ENCODE measurements at places on chromosomes 1 and 21.

- no peak for DNase-seq
These were observed 41.5 kb downstream of the LYST start for GRCh38 chr1:235825229-235825628.

- DNase-seq, result no peak
These were observed 65.2 kb downstream of the TMCO4 start for GRCh38 chr1:19734472-19734999.

DNA sequence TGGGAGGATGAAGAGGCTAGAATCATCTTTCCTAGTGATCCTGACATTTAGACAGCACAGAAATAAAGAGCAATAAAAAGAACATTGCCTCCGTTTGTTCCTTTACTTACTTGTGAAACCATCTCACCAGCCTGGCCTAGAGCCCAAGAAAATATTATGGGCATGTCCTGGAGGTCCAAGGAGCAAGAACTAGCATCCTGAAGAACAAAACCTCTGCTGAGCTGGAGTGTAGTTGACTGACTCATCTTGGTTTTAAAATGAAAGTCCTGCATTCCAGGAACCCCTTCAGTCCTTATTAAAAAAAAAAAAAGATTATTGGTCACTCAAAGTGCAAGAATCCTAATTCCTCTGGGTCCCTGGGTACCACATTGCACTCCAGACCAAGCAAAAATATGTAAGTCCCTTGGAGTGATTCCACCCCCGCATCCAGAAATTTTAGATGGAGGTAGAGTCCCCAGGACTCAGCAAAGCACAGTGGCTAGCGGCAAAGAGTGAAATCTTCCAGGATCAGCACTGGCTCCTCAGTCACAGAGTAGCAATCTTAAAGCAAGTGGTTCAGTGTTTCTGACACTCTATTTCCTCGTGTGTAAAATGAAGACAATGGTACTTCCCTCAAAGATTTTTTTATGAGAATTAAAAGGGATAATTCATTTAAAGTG lies 7.0 kb downstream of the SMCP start:
- DNase-seq, result no peak

GRCh38 chr21:23384679-23385078 lies 2222.6 kb downstream of the MRPL39 start:
- DNase-seq, result no peak

- DNase-seq, result no peak
These were observed 85.1 kb downstream of the BCAR3 start for GRCh38 chr1:93596329-93597089.

- no peak for DNase-seq
These were observed 12.0 kb downstream of the PGLYRP4 start for GRCh38 chr1:153336650-153337049.

- DNase-seq, result no peak
These were observed 1.6 kb downstream of the CLIC6 start for GRCh38 chr21:34670220-34670961.

GRCh38 chr1:21541835-21542234 lies 32.6 kb downstream of the ALPL start:
- DNase-seq, result no peak

- DNase-seq, result no peak
These were observed 126.2 kb downstream of the GIPC2 start for GRCh38 chr1:78171736-78172590.

DNA sequence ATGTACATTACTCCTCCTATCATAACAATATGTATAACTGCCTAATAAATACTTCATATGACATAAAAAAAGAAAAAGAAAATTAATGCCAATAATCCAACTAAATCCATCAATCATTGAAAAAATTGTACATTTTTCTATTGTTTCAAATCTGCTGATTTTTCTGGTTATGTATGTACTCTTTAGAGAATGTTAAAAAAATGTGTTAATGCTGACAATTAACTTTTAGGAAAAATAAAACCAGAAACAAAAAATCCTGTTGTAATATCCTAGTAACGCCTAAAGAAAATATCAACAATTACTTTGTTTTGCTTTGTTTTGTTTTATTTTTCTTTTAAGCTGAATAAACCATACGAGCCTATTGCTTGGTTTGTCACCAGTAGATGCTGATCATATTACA lies 213.9 kb upstream of the USP25 start:
- DNase-seq, result no peak

GRCh38 chr1:12316331-12316730 lies 86.5 kb downstream of the VPS13D start:
- no peak for DNase-seq

GRCh38 chr1:98794196-98794886 lies 132.8 kb downstream of the SNX7 start:
- peak; percentile 41 for DNase-seq

DNA sequence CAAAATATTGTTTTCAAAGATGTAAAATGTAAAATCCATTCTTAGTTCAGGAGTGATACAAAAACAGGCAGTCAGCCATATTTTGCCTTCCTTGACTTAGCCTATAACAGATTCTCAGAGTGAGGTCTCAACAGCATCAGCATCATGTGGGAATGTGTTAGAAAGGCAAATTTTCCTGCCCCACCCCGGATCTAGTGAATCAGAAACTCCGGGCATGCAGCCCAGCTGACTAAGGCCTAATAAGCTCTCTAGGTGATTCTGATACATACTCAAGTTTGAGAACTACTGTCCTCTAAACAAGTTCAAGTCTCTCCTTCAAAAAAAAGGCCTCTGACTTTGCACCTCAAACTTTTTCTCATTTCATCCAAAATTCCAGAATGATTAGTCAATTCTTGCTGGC lies 46.9 kb upstream of the PRRC2C start:
- DNase-seq, result no peak

DNA sequence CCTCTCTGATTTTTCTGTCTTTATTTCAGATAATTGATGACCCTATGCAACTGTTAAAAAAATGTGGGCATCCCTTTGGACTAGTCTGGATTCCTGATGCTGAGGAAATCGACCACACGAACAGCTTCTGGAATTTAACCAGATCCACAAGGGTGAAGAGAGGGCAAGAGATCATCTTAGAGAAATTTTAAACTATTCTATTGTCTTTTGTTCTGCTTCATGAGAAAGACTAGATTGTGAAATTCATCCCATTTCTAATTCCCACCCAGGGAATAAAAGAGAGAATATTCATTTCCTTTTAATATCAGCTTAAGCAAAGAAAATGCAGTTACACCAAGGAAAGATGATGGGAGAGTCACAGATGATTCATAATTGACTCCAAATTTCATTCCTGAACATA lies 71.8 kb downstream of the DUSP10 start:
- DNase-seq, result no peak

DNA sequence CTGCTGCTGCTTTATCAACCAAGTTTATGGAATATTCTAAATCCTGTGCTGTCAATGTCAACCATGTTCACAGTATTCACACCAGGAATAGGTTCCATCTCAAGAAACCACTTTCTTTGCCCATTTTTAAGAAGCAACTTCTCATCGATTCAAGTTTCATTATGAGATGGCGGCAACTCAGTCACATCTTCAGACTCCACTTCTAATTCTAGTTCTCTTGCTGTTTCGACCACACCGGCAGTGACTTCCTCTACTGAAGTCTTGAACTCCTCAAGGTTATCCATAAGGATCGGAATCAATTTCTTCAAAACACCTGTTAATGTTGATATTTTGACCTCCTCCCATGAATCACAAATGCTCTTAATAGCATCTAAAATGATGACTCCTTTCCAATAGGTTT lies 39.7 kb upstream of the IFNLR1 start:
- DNase-seq, result no peak

DNA sequence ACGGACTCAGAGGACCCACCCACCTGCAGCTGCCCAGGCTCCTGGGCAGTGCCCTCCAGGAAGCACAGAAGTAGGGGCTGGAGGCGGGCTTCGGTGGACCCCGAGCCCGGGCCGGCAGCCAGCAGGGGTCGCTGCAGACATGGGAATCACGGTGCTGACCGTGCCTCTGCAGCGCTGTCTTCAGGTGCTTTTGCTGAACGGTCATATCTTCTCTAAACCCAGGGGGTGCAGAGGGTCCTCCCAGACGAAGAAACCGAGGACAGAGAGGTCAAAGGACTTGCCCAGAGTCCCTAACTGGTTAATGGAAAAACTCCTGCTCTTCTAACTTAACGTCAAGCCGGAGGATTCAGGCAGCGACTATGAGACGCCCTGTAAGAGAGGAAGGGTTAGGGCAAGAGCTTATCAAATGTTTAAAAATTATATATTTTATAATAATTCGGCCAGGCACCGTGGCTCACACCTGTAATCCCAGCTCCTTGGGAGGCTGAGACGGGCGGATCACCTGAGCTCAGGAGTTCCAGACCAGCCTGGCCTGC lies 21.5 kb upstream of the LEFTY2 start:
- no peak for DNase-seq

GRCh38 chr1:163046071-163046470 lies 23.1 kb upstream of the RGS4 start:
- DNase-seq, result no peak

GRCh38 chr1:5640845-5641244 lies 351.4 kb downstream of the NPHP4 start:
- no peak for DNase-seq

DNA sequence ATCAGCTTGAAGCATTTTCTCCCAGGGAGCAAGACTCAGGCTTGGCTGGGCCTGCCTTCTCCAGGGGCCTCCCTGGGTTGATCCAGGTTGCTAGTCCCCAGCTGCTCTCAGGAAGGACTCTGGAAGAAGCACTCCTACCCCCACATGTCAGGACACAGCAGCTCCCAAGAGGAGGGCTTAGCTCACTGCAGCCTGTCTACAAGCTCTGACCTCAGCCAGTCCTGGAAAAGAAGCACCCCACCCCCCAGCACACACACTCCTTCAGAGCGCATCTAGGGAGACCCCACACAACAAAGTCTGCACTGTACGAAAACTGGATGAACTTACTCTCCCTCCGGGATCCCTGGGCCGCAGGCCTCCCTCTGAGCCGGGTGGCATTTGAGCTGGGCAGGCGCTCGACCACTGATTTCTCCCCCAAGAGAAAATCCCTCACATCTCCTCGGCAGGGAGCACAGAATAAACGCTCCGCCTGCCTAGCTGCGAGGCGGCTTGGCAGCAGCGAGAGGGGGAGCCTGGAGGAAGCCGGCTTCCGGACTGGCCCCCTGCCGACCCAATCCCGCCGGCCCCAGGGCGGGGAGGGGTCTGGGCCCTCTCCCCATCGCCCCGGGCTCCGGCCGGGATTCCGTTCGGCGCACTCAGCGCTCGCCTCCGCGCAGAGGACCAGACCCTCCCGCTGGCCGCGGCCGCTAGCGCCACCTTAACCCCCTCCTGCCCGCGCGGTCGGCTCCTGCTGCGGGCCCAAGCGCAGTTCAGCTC lies at the start of gene KCNA2:
Gene KCNA2, minus strand, starts transcription at position 458 of the 756 bp plus-strand sequence. CDS start 1,576 bp downstream, outside the sequence.
- no peak for DNase-seq

DNA sequence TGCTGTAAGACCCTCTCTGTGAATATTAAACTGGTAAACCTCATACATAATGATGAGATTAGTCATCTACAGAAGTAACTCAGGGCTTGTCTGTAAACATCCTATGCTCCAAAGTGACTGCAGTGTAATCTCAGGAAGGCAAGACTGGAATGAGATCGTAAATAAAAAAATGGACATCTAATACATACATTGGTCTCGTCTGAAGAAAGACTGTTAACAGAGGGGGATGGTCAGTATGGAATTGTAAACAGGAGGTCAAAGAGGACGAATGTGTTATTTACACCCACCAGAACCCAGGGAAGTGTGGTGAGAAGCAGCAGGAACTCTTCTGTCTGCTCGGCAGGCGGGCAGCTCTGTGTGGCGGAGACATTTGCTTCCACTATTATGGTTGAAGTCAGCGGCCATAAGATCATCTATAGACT lies 51.4 kb downstream of the DISC1 start:
- no peak for DNase-seq

DNA sequence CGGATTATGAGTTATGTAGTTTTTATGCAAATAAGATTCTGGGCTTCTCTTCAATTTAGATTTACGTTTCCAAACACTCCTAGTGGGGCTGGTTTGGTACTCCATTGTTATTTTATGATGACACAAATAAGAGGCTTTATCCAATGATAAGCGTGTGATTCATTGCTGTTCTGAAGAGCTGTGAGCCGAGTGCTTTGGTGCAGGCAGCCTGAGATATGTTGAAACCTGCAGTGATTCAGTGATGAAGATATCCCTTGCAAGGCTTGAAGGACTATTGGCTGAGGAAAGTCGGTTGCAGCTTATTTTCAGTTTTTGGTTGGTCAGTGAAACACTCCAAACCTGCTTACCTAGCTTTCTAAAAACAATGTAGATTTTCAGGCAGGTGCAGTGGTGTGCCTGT lies 112.2 kb downstream of the RYR2 start:
- DNase-seq, result no peak

DNA sequence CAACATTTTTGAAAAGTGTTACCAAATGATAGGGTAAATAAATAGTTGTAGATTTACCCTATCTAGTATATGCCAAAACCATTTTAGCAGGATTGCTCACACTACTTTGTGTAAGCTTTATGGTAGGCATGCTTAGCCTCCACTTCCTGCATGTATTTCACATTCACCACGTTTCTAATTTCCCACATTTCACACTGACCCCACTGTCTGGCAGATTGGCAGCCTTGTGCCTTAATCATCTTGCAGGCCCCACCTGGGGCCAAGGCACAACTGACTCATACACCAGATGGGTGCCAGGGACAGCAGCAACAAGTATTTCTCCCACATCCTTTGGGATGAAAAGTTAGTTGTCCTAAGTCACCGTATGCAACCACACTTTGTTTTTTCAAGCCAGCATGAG lies 21.2 kb upstream of the CENPF start:
- DNase-seq, result no peak

DNA sequence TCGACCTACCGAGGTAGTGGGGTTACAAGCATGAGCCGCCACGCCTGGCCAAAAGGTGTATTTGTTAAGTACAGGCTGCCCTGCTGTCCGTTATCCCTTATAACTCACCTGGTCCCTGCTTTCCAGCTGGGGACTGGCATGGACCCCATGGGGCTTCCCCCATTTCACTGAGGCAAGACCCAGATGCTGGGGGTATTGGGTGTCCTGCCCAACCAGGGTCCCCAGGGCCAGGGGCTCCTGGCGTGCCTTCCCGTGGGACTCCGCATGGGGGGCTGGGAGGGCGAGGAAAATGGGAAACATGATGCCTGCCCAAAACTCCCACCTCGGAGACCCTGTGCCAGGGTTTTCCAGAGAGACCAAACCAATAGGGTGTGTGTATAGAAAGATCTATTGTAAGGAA lies 64.4 kb downstream of the FAAP20 start:
- DNase-seq, result no peak

GRCh38 chr1:153429266-153430165 lies 13.2 kb downstream of the S100A7A start:
- DNase-seq, result peak; percentile 99

- no peak for DNase-seq
These were observed 54.2 kb upstream of the EEIG2 start for GRCh38 chr1:108505763-108506070.

GRCh38 chr1:154501423-154502065 lies 475 bp upstream of the TDRD10 start:
- no peak for DNase-seq

DNA sequence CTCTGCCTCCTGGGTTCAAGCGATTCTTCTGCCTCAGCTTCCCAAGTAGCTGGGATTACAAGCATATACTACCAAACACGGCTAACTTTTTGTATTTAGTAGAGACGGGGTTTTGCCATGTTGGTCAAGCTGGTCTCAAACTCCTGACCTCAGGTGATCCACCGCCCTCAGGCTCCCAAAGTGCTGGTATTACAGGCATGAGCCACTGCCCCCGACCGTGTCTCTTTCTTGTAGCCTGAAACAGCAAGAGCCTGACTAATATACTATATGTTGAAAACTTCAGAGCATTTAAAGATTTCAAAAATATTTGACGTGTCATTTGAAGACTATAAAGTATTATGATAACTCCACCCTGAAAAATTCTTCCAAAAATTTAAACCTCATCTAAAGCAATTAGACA lies 71.7 kb upstream of the ZNF648 start:
- DNase-seq, result no peak

Measured in NCI-H2081 (cell line).